Thoracic aorta (tissue), 2 donors: ENCODE measurements at places on chromosomes 1 and 21. TPM values are rescaled to one million over a fixed set of nuclear protein-coding genes. Genes with fewer than 3 reads are reported as not detected.

Gene OR2T33
- total RNA-seq, result not detected

Gene BATF3
- 26.6 TPM for total RNA-seq

Gene FNDC10
- total RNA-seq, result 0.54 TPM

Gene RPE65
- total RNA-seq, result not detected

Gene LRRC47
- 36.0 TPM for total RNA-seq

Gene CCDC190
- 15.6 TPM for total RNA-seq

Gene HLX
- total RNA-seq, result 33.5 TPM

Gene NCAM2
- 1.4 TPM for total RNA-seq

Gene PRMT2
- 126 TPM for total RNA-seq

Gene S100A14
- 4.9 TPM for total RNA-seq

DNA sequence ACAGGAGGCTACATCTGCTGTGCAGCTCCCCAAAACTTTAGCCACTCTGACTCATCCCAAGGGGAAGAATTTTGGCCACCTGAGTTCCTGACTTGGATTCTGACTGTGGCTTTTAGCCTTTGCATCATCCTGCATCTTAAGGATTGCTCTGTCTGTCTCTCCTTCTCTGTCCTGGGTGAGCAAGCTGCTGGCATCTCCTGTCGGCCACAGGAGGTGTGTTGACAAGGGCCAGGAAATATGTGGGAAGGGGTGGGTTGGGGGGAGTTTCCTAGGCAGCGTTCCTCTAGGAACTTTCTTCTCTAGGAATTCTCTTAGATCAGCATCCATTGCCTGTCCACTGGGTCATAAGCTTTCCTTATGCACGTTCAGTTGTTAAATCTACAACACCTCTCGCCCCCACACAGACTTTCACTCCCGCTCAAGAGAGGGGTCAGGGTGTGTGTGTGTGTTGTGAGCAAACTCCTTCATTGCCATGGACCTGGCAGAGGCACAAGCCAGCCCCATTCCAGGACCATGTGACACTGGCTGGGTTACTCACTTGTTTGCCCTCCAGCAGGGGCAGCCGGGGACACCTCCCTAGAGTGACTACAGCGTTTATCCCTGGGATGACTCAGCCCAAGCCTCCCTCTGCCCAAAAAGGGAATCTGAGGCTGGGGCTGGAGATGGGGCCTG, 145.0 kb upstream of the DUSP10 start:
- H3K27ac ChIP-seq, result no peak overlapping the region
- DNase-seq, result peak; percentile 24

GRCh38 chr1:202692959-202693555, 17.2 kb downstream of the SYT2 start:
- no peak overlapping the region for H3K27ac ChIP-seq
- no peak overlapping the region for H3K4me3 ChIP-seq
- H3K27me3 ChIP-seq, result no peaks in the 10 kb centered on the region
- DNase-seq, result no peak
- H3K4me1 ChIP-seq, result no peaks in the 10 kb centered on the region

DNA sequence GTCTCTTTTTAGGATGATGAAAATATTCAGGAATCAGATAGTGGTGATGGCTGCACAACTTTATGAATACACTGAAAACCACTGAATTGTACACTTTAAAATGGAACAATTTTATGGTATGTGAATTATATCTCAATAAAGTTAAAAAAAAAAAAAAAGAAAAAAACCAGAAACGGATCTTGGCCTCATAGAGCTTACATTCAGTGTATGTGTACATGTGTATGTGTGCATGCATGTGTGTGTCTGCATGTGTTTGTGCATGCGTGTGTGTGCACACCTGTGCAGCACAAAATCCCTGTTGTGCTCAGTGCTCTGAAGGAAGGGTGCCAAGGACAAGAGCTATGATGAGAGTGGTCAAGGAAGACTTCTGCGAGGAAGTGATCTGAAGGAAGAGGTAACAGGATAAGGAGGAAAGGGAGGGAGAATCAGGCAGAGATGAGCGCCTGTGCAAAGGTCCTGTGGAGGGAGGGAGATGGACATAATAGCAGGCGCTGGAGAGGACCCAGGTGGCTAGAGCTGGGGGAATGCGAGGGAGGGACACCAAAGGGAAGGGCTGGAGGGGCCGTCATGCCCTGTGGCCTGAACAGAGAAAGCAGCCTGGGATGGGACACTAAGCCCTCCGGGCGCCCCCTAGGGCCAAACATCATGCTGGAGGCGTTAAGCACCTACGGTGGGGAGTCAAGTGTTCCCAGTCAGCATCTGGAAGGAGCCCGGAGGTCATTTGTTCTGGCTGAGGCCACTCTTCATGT, 25.2 kb downstream of the NKAIN1 start:
- no peak overlapping the region for H3K27ac ChIP-seq
- no peaks in the 10 kb centered on the region for H3K4me1 ChIP-seq
- H3K4me3 ChIP-seq, result no peak overlapping the region
- H3K27me3 ChIP-seq, result no peaks in the 10 kb centered on the region
- no peak for DNase-seq
- H3K36me3 ChIP-seq, result no peaks in the 10 kb centered on the region

DNA sequence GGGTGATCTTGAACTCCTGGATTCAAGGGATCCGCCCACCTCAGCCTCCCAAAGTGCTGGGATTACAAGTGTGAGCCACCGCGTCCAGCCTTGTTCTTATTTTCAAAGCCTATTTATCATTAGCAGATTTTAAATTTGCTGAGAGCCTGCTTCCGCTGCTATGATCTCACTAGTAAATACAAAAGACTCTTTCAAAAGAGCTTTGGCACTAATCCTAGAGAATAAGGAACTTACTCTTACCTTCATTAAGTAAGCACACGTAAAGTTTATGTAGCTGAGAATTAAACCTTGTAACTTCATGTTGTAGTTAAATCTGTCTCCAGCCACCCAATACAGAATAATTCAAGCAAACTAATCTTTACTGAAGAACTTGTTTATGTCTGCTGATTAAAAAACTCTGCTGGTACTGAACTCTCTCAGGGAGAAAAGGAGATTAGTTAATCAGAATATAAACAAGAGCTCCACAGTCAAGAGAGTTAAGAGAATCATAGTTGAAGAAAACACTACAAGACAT, 72.3 kb downstream of the RUSC1 start:
- H3K27ac ChIP-seq, result peak overlapping the region; percentile 1
- no peaks in the 10 kb centered on the region for H3K27me3 ChIP-seq
- no peak for DNase-seq
- no peak overlapping the region for H3K4me3 ChIP-seq
- no peaks in the 10 kb centered on the region for H3K4me1 ChIP-seq

- DNase-seq, result no peak
- no peak overlapping the region for H3K27ac ChIP-seq
- H3K27me3 ChIP-seq, result no peaks in the 10 kb centered on the region
- no peaks in the 10 kb centered on the region for H3K36me3 ChIP-seq
- no peaks in the 10 kb centered on the region for H3K4me1 ChIP-seq
These were observed 215.8 kb downstream of the MATN1 start for GRCh38 chr1:30507401-30508174.

DNA sequence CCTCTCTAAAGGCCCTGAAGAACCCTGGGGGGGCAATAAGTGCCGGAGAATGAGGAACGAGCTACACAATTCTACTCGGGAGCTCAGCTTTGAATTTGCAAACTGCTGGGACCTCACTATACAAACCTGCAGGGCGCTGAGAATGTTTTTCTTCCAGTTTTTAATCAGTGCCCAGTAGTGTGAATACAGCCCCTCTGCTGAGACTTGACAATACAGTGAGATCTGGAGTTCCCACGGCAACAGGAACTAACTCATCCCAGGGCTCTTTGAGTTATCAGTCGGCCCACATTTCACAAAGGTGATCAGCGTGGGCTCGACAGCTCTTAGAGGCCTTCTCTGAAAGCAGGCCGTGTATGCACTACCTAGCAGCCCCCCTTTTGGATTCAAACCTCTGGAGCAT, 41.7 kb downstream of the TMEM53 start:
- H3K27me3 ChIP-seq, result no peaks in the 10 kb centered on the region
- peak overlapping the region; percentile 92 for H3K27ac ChIP-seq
- peaks cover 29% of the 10 kb centered on the region for H3K36me3 ChIP-seq
- H3K4me3 ChIP-seq, result peak overlapping the region; percentile 81

DNA sequence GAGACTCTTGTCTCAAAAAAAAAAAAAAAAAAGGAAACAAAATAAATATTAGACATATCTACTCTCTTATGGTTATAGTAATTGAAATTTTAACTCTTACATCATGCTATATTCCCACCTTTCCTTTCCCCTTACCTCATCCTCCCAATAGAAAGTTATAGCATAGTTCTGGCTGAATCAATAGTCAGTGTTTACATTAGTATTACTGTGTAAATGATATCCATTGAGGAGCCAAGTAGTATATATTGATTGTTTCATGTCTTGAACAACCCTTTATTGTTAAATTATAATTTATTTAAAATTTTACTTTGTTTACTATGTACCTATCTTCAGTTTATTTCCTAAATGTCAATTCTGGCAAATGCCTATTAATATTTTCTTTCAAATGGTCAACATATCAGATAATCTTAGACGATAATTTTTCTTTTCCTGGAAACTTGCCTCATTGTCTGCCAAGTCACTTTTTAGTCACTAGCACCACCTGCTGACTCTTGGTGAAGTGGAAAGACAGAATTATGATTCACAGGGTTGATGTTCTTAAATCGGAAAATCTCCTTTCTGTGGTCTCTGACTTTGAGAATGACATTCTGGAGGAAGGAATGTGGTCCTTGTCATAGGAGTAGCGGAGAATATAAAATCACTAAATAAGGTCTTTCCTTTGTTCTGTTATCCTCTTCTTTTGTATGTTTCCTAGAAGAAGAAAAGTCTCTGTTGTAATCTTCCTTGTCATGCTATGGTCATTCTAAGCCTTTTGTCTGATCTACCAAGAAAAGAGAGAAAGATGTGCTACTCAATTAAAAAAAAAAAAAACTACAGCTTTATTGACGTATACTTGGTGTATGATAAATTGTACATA, 8.6 kb downstream of the HJV start:
- DNase-seq, result no peak
- H3K27me3 ChIP-seq, result no peaks in the 10 kb centered on the region
- H3K4me3 ChIP-seq, result no peak overlapping the region
- H3K27ac ChIP-seq, result no peak overlapping the region

GRCh38 chr1:222090103-222090502, 348.2 kb upstream of the DUSP10 start:
- H3K27me3 ChIP-seq, result no peaks in the 10 kb centered on the region
- no peak overlapping the region for H3K27ac ChIP-seq
- H3K4me1 ChIP-seq, result no peaks in the 10 kb centered on the region
- H3K4me3 ChIP-seq, result no peak overlapping the region
- no peaks in the 10 kb centered on the region for H3K36me3 ChIP-seq
- DNase-seq, result no peak

- peaks cover 56% of the 10 kb centered on the region for H3K4me1 ChIP-seq
- no peaks in the 10 kb centered on the region for H3K36me3 ChIP-seq
- no peaks in the 10 kb centered on the region for H3K27me3 ChIP-seq
- peak overlapping the region; percentile 53 for H3K4me3 ChIP-seq
- no peak overlapping the region for H3K27ac ChIP-seq
These were observed 12.5 kb upstream of the SPSB1 start for GRCh38 chr1:9280015-9280860.

DNA sequence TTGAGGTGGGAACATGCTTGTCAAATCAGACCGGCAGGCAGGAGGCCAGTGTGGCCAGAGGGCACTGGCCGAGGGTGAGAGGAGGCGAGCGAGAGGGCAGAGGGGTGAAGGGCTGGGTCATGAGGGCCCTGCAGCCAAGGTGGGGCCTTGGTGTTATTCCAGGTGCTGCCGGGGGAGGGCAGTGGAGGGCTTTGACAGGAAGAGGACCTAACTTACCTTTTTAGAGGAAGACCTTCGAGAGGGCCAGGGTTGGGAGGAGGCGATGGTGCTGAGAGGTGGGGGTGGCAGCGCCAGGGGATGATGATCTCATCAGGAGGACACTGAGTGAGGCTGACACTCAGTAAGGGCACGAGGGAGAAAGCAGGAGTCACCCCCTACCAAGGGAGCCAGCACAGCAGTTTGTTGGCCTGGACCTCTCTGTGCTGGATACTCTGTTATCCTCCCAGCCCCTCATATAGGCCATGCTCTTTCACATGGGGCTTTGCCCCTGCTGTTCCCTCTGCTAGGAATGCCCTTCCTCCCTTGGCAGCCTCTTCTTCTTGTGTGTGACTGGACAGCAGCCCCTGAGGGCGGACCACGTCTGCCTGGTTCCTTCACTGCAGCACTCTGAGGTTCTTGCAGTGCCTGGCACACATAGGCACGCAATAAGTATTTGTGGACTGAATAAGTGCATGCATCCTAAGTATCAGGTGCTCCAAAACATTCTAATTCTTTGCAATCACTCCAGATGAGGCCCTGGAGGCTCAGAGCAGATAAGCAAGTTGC, 7.5 kb upstream of the TTC22 start:
- H3K4me3 ChIP-seq, result no peak overlapping the region
- H3K27me3 ChIP-seq, result no peaks in the 10 kb centered on the region
- H3K36me3 ChIP-seq, result no peaks in the 10 kb centered on the region

GRCh38 chr1:209747580-209748262, 8.1 kb upstream of the TRAF3IP3 start:
- H3K36me3 ChIP-seq, result no peaks in the 10 kb centered on the region
- H3K4me1 ChIP-seq, result no peaks in the 10 kb centered on the region
- H3K27ac ChIP-seq, result no peak overlapping the region
- peak overlapping the region; percentile 43 for H3K4me3 ChIP-seq

GRCh38 chr1:108199201-108199691, 897 bp downstream of the SLC25A24 start:
- peak overlapping the region; percentile 88 for H3K4me3 ChIP-seq
- H3K27me3 ChIP-seq, result no peaks in the 10 kb centered on the region
- peaks cover 12% of the 10 kb centered on the region for H3K4me1 ChIP-seq

GRCh38 chr1:27614625-27615344, 10.8 kb upstream of the AHDC1 start:
- H3K36me3 ChIP-seq, result no peaks in the 10 kb centered on the region
- no peak for DNase-seq
- no peaks in the 10 kb centered on the region for H3K4me1 ChIP-seq
- no peak overlapping the region for H3K27ac ChIP-seq

GRCh38 chr1:145804235-145805045, 19.5 kb downstream of the RNF115 start:
- H3K4me1 ChIP-seq, result peaks cover 22% of the 10 kb centered on the region
- no peaks in the 10 kb centered on the region for H3K27me3 ChIP-seq
- DNase-seq, result no peak
- H3K36me3 ChIP-seq, result no peaks in the 10 kb centered on the region

GRCh38 chr1:204390751-204391466, 20.7 kb downstream of the PPP1R15B start:
- no peaks in the 10 kb centered on the region for H3K27me3 ChIP-seq
- no peak overlapping the region for H3K27ac ChIP-seq
- no peaks in the 10 kb centered on the region for H3K4me1 ChIP-seq

GRCh38 chr1:198449261-198449660, 91.2 kb downstream of the ATP6V1G3 start:
- no peak overlapping the region for H3K4me3 ChIP-seq
- no peak overlapping the region for H3K27ac ChIP-seq
- H3K36me3 ChIP-seq, result no peaks in the 10 kb centered on the region
- no peaks in the 10 kb centered on the region for H3K27me3 ChIP-seq

GRCh38 chr1:228884615-228885566, 149.6 kb downstream of the RHOU start:
- H3K36me3 ChIP-seq, result no peaks in the 10 kb centered on the region
- H3K27me3 ChIP-seq, result no peaks in the 10 kb centered on the region
- no peaks in the 10 kb centered on the region for H3K4me1 ChIP-seq
- no peak overlapping the region for H3K27ac ChIP-seq
- no peak overlapping the region for H3K4me3 ChIP-seq
- DNase-seq, result no peak

- H3K4me3 ChIP-seq, result no peak overlapping the region
- H3K27me3 ChIP-seq, result no peaks in the 10 kb centered on the region
- H3K27ac ChIP-seq, result no peak overlapping the region
- H3K4me1 ChIP-seq, result peaks cover 17% of the 10 kb centered on the region
- H3K36me3 ChIP-seq, result no peaks in the 10 kb centered on the region
These were observed 1.7 kb upstream of the PSEN2 start for GRCh38 chr1:226868726-226869125.

- DNase-seq, result no peak
- H3K4me1 ChIP-seq, result no peaks in the 10 kb centered on the region
- no peaks in the 10 kb centered on the region for H3K36me3 ChIP-seq
- no peaks in the 10 kb centered on the region for H3K27me3 ChIP-seq
- H3K27ac ChIP-seq, result no peak overlapping the region
- no peak overlapping the region for H3K4me3 ChIP-seq
These were observed 410.7 kb downstream of the SMYD3 start for GRCh38 chr1:246096356-246096755.
